Activated T-helper 1 cell treated with anti-CD3 and anti-CD28 coated beads, Interleukin-2, amount 50 U/mL, for 16 hours (primary cell): ENCODE measurements at places on chromosomes 6 and 20.

DNA sequence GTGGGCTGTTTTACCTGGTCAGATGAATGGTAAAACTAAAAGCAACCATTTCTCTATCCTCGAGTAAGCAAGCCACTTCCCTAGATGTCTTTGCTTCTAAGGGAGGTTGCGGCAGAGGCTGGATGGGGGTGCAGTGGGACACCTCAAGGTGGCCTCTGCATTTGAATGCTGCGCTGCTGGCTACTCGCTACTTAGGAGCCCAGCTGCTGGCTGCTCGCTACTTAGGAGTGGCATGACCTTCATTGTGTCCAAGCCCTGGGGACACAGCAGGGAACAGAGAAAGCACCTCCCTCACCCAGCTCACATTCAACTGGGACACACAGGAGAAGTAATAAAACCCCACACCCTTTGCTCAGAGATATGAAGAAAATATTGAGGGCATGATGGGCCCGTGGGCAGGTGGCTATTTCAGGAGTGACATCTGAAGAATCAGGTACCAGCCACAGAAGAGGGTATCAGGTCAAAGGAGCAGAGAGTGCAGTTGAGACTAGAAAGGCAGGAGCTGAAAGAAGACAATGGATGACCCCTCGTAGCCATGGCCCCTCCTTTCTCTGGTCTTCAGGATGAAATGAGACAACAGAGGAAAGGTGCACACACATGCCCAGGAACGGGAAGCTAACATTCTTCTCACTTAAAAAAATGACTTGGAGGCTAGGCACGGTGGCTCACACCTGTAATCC lies 149.4 kb downstream of the ZMYND8 start:
- DNase-seq = no peak

GRCh38 chr6:138403324-138403800 lies 661 bp upstream of the HEBP2 start:
- DNase-seq = no peak

DNA sequence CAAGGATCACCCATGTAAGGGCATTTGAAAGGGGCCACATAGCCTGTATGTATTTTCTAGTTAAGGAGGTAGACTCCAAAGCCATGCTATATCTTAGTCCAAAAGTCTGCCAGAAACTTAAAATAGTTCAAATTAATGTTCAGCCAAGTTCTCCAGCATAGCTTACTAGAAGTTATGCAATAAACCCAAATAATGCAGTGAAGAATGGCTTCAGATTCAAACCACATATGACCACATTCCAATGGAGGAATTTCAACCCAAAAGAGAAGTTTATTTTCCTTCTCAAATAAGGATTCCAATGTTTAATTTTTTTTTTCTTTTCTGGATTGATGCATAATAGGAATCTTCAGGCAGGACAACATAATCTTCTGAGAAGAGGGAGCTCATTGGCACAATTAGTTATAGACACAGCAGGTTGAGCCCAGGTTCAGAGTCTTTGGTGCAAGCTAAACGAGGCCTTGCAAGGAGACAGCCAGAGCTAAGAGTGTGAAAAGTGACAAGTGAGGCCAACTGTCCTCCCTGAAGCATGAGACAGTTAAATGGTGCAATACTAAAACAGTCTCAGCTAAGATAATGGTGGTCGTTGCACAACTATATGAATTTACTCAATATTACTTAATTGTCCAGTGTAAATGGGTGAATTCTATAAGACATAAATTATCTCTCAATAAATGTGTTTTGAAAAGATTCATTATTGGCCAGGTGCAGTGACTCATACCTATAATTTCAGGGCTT lies 598.8 kb upstream of the CDH4 start:
- DNase-seq = no peak

GRCh38 chr20:57118964-57119363 lies 147.5 kb downstream of the BMP7 start:
- no peak for DNase-seq

GRCh38 chr6:34145161-34146020 lies 496 bp downstream of the GRM4 start:
- DNase-seq = no peak

GRCh38 chr20:48634641-48635040 lies 193.2 kb downstream of the PREX1 start:
- no peak for DNase-seq

GRCh38 chr20:12984069-12984765 lies 24.6 kb upstream of the SPTLC3 start:
- DNase-seq = no peak

DNA sequence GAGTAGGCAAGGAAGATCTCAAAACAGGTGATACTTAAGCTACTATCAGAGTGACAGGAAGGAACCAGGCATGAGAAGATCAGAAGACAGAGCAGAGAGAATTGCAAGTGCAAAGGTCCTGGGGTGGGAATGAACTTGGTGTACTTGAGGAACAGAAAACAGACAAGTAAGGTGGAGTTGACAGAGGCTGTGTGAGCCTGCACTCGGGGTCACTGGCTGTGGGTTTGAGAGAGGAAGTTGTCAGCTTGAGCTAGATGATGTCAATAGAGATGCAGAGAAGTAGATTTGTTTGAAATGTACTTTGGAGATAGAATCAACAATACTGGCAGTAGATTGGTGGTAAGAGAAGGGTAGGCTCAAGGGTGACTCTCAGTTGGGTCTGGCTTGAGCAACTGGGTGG lies 209.5 kb downstream of the CLIC5 start:
- no peak for DNase-seq

DNA sequence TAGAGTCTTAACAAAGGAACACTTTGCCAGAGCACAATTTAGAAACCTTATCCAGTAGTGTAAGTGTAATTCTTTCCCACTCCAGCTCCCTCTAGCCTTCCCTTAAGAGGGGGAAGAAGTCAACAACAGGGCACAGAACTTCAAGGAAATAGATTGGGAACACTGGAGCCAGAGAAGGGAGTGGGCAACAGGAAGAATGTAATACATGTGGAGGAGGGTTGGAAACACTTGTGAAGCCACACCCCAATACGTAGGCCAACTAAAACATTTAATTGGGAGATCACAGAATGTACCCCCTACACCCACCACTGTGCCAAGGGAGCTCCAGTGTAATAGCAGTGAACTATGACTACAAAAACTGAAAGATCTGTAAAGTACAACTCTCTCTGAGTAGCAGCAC lies 735.7 kb upstream of the HS3ST5 start:
- no peak for DNase-seq

GRCh38 chr6:137112067-137112355 lies 61.4 kb downstream of the IL22RA2 start:
- no peak for DNase-seq

DNA sequence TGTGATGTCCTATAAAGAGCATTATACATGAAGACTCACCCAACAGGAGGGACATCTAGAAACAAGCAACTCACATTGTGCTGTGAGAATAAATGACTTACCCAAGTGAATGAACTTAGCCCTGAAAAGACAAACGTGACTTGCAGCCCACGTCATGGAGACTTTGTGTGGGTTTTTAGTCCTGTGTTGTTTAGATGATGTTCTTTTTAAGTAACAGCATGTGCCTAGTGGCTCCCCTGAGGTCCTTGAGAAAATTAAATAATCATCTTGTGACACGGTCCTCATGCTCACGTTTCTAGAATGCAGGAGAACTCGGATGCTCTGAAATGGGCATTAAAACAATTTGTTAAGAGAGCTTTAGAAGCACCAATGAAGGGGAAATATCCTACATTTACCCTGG lies 165.1 kb downstream of the SASH1 start:
- no peak for DNase-seq

DNA sequence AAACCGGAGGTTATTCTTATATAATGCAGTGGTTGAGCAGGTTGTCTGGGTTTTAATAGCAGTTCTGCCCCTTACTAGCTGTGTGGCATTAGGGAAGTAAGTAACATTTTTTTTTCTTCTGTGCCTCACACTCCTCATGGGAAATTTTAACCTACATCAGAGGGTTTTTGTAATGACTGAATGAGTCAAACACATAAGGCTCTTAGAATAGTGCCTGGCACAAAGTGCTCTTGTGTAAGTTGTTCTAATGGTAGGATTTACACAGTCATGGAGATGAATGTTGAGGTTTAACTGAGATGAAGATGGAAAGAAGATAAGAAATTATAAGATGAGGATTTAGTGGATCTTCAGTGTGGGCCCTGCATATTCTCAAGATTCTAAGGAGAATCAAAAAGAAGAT lies 68.4 kb upstream of the PHIP start:
- DNase-seq = no peak

DNA sequence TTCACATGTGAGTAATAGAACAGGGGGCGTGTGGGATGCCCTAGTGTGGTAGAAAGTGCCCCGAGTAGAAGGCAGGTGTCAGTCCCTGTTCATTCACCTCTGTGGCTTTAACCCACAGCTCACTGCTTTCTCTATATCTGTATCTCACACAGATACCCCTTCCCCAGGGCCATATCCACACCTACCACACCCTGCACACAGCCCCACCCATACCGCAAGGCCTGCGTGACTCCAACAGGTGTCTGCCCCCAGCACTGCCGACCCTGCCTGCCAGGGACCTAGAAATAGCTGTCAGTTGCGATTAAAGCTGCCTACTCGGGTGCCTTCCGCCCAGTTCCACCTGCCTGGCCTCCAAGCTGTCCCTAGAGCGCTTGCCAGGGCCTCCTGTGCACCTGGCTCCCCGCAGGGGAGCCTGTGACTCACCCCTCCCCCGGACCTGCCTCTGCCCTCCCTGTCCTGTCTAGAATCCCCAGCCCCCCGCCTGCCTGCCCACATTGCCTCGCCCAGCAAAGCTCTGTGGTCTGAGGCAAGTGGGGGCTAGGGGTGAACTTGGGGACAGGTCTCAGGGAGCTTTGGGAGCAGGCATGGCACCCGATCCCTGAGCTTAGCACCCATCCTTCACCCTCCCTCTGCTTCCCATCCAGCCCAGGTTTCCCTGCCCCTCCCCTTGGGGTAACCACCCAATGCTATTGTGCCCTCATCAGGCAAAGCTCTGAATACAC lies 38.3 kb upstream of the ID1 start:
- no peak for DNase-seq
